Fibroblast of villous mesenchyme (primary cell): ENCODE measurements at places on chromosomes 7 and 10. TPM values are rescaled to one million over a fixed set of nuclear protein-coding genes. Genes with fewer than 3 reads are reported as not detected.

Gene SGCE
- total RNA-seq = 43.5 and 92.8 TPM in 2 replicates

DNA sequence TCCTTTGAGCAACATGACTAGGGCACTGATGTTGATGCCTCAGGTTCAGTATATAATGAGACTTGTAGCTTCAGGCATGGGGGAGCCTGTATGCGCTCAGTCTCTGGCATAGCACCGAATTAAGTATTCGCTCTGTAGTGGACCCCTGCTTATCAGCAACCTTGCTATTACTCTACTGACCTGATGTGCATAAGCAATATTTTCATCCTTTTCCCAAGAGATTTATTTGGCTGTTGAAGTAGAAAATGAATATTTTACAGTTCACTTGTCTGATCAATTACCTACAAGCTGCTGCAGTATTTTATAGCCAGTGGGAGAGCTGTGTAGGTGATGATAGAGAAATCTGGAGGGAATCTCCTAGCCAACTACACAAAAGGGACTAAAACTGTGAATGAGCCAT, 781.6 kb upstream of the PHF14 start:
- no peak for DNase-seq

GRCh38 chr10:74988054-74988775, 123.2 kb upstream of the SAMD8 start:
- no peak for DNase-seq

- DNase-seq = no peak
Measured at GRCh38 chr7:49580000-49580399, 193.4 kb upstream of the VWC2 start.

Gene PBLD
- total RNA-seq = 7.1 and 9.1 TPM in 2 replicates

- peak; percentile 94 for DNase-seq
Measured at GRCh38 chr7:32891800-32892520, 400 bp upstream of the KBTBD2 start.

Gene SMNDC1
- total RNA-seq = 6.8 and 11.7 TPM in 2 replicates

DNA sequence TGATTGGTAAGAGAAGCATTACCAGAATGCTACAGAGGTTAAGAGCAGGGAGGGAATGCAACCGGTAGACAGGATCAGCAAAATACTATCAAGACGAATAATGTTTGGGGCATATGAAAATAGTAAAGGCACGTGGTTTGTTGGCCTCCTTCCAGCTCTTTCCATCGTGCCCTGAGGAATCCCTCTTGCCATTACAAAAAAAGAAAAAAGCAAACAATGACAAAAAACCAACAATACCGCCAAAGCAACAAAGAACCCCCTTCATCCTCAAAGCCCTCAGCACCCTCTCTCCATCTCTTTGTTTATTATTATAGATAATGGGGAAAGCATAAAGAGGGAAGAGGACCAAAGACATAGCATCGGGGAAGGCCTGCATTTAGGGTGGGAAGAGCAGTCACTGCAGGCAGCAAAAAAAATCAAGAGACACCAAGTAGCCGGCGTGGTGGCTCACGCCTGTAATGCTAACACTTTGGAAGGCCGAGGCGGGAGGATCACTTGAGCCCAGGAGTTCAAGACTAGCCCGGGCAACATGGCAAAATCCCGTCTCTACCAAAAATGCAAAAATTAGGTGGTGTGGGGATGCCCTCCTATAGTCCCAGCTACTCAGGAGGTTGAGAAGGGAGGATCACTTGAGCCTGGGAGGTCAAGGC, 78.0 kb downstream of the HIP1 start:
- no peak for DNase-seq

GRCh38 chr7:77982926-77983550, 184.5 kb downstream of the PHTF2 start:
- DNase-seq = peak; percentile 82

GRCh38 chr7:33773053-33773452, 132.3 kb upstream of the BMPER start:
- DNase-seq = peak; percentile 14

- DNase-seq = no peak
Measured at GRCh38 chr10:133458710-133459453, 5.1 kb downstream of the SCART1 start.

DNA sequence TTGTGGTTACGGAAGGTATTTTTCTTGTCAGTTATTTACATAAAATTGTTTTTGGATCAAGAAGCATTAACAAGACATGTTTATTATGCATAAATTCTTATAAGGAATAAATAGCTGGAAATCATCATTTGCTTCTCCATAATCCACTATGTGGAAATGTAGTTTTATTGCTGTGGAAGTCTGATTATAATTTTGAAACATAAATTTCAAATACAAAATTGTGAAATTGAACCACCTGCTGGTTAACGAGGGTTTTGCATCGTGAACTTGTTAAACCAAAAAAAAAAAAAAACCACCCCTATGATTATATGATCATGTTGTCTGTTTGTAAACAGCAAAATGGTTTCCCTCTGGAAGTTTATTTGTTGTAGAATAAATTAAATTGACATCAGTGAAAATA, 25.9 kb downstream of the ABRAXAS2 start:
- peak; percentile 37 for DNase-seq

DNA sequence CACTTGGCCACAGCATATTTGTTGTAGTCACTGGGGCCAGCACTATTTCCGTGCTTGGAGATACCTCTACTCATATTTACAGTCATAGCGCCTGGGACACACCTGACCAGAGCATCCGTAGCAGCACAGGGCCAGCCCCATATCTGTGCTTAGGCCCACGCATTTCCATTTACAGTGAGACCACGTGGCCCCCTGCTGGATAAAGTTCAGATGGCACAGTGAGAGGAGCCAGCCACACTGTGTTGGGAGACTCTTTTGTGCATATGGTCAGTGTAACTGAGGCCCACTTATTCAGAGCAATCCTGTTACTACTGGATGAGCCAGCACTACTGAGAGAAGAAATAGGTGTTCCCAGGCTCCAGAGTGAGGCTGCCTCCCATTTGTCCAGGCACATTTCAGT, 455.3 kb downstream of the REEP3 start:
- peak; percentile 18 for DNase-seq

Gene MAGI2
- total RNA-seq = 20.0 and 24.6 TPM in 2 replicates

Gene NUDT1
- 13.4 and 30.3 TPM in 2 replicates for total RNA-seq

DNA sequence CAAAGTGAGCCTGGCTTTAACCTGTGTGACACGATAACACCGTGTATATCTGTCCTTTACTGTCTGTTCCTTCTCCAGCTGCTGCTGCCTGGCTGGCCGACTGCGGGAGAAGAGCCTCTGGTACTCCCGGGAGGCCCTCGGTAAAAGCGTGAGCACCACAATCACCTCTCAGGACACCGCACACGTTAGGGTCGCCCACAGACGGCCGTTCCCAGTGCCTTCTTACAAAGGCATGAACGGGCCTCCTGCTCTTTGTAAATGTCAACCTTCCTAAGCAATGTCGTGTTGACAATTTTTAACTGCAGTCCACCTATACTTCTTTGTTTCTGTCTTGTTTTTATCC, 177.6 kb downstream of the DIP2C start:
- no peak for DNase-seq

DNA sequence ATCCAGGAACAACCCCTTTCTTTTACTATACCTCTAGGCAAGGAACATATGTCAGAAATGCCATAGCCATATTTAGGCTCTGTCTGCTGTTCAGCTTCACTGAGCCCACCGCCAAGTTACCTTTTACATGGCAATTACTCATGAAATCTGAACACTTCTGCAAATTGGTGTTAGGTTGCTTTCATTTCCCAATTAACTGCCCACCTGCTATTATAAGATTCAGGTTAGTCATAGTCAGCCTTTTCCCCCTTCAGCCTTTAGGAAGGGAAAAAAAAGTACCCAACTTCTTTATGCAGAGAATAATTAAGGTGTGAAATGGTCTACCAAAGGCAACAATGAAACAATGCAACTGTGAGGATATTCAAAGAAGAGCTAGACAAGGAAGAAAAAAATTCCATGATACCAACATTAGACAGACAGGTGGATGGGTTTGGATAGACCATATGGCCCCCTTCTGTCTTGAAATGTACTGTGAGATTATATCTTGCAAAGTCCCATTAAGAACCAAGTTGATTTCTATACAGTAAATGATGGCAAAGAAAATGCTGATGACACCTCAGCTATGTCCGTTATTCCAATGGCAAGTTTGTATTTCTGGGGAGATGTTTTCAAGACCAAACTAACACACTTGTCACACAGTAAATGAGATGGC, 442.1 kb upstream of the NRP1 start:
- DNase-seq = no peak
